ENCODE measurements at places on chromosomes 12 and 14.

DNA sequence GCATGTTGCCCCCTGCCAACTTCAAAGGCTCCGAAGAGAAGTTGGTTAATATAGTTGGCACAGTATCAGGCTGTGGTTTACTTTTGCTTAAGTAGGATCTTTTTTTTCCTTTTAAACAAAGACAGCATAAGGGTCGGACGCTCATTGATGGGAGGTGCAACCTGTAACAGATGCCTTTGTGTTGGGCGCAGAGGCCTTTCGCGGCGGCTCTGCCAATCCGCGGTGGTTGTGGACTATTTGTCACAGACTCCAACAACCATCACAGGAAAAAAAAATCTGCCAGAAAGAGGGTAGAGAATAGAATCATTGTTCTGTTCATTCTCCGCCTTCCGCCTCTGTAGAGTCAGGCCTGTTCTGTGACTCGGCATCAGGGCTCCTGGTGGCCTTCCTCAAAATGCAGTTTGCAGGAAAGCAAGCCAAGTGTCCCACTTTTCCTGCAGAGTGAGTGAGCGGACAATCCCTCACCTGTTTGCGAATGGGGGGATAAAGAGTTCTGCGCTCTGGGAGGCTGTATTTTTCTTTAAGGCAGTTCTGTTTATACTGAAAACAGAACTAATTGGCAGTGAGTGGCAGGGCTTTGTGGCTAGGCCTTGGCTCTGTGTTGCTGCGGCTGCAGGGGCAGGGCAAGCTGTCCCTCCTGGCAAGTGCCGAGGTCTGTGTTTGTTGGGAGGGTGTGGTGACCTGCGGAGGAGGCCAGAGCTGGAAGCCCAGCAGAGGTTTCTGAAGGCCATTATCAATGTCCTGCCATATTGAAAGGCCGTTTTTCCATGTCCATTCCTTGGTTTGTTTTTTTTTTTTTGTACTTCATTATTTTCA lies 83.0 kb upstream of the PIWIL1 start:
- peak; percentile 75 for DNase-seq

GRCh38 chr12:83931451-83931850 lies 981.1 kb downstream of the SLC6A15 start:
- no peak for DNase-seq

DNA sequence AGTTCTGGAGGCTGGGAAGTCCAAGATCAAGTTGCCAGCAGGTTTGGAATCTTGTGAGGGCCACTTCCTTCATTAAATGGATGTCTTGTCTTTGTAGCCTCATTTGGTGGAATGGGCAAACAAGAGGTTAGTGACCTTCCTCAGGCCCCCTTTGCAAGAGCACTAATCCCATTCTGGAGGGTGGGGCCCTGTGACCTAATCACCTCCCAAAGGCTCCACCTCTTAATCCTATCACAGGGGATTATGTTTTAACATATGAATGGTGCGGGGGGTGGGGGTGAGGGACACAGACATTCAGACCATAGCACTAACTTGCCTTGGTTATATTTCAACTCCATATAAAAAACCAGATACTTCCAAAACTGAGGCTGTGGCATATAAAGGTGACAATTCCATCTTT lies 59.9 kb upstream of the PPP4R3A start:
- no peak for DNase-seq

DNA sequence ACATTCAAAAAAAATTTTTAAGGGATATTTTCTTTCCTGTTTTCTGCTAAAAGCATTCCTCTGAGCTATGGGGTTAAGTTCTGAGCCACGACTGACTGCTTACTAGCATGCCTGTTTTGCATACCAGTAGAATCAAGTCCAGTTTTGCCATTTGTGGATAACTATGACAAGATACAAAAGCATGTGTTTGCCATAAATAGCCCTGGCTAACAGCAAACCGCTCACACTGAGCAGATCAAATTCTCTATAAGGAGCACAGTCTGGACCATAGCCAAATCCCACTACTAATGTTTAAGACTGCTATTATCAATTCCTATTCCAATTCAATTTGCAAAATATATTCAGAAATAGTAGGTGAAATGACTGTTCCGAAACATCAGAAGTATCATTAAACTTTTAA lies 3.2 kb downstream of the CFL2 start:
- no peak for DNase-seq

DNA sequence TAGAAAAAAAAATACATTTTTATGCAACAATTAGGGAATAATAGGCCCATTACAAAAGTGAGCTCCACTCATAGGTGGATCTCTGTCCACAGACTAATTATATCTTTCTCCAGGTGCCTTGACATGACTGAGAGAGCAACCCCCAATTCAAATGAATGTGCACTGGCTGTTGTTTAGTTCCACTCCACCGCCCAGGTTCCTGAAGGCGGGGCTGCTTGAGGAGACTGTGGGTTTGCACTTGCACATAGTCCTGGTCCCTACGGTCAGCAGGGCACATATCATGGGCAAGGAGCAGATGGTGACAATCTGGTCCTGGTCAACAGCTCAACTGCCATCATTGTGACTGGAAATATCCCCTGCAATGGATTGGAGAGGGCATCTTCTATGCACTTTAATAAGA lies 195.6 kb upstream of the PWP1 start:
- DNase-seq, result no peak
